ENCODE measurements at places on chromosomes 2 and 18. TPM values are rescaled to one million over a fixed set of nuclear protein-coding genes. Genes with fewer than 3 reads are reported as not detected.

DNA sequence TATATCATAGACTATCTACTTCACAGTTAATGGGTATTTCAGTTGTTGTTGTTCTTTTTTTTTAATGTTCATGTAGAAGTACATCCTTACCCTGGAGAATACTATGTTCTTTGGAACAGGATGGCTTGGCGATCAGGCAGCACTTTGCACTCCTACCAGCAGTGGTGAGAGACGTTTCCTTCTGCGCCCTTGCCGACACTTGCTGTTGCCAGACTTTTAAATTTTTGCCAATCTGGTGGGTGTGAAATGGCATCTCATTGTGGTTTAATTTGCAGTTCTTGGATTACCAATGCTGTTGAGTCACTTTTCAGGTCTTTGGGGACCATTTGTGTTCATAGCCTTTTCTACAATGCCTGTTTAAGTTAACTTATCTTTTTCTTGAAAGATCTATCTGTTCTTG, 197.3 kb downstream of the SH3RF3 start:
- no peak for DNase-seq

The HSPE1 gene
- 12.9 TPM for total RNA-seq

- no peak for DNase-seq
These were observed 476.4 kb upstream of the ZEB2 start for GRCh38 chr2:144996225-144996795.

DNA sequence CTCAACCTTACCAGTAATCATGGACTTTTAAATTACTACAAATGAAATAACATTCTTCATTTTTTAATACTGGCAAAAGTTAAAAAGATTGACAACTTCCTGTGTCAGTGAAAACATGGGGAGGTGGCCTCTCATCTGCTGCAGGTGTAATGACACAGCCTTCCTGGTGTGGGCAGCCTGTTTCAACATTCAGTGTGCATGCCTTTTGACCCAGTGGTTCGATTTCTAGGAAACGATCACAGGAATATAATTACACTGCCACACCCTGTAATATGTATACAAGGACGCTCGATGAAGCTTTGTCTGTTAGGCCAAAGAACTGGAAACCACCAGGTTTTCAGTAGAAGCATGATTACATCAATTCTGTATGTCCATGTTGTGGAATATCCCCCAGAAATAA, 68.7 kb downstream of the MTHFD2 start:
- peak; percentile 19 for DNase-seq

- DNase-seq = no peak
These were observed 56.6 kb upstream of the SETBP1 start for GRCh38 chr18:44624052-44624451.

The RHBDD1 gene
- total RNA-seq = 15.6 TPM

The FN1 gene
- 0.54 TPM for total RNA-seq

DNA sequence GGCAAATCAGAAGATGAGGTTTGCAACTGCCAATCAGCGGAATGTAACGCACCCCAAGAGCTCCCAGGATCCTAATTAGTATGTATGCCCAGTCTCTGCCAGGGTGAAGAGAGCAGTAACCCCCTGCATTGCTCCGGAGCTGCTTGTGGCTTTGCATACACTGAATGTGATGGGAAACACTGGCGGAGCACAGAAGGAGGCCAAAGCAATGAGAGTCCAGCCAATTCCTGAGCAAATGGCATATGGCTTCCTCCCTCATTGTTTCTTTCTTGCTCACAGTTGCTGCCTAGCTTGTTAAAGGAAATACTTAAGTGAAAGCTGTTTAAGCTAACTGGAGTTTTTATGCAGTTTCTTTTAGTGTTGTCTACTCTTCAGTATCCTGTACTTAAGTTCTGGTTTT, 343.5 kb upstream of the NT5C1B start:
- no peak for DNase-seq

Measured in hematopoietic multipotent progenitor cell (in vitro differentiated cells).